ENCODE measurements at places on chromosomes 7 and 10.
A peak's percentile ranks its signal among the peaks of the same experiment; 100 is the strongest.

DNA sequence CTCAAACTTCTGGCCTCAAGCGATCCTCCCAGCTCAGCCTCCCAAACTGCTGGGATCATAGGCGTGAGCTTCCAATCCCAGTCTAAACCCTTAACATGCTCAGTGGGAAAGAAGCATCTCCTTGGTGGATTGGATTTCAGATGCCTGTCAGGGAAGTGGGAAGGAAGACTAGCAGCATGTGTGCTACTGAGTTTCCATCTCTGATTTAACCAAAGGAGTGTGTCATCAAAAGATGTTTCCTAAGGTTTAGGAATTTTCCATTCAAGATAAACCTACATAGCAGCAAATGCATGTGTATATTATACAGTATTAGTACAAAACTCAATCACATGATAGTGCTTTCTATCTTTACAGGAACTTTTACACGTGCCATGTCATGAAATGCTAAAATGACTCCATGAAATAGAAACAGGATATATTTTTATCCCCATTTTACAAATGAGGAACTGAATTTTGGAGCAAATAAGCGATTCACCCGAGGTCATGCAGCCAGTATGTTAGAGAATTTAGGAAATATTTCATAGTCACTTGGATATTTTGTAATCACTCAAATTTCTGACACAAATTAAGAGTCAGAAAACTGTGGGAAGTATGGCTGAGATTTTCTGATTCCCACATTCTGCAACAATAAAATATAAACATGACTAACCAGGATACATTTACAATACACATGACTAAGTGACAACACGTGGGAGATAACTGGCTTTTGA, 11.4 kb upstream of the TMEM26 start:
- DNase-seq, result no peak

- no peak for DNase-seq
Measured at GRCh38 chr10:110700947-110701616, 56.9 kb downstream of the RBM20 start.

- DNase-seq, result no peak
Measured at GRCh38 chr10:92418221-92418620, 127.3 kb downstream of the MARCHF5 start.

DNA sequence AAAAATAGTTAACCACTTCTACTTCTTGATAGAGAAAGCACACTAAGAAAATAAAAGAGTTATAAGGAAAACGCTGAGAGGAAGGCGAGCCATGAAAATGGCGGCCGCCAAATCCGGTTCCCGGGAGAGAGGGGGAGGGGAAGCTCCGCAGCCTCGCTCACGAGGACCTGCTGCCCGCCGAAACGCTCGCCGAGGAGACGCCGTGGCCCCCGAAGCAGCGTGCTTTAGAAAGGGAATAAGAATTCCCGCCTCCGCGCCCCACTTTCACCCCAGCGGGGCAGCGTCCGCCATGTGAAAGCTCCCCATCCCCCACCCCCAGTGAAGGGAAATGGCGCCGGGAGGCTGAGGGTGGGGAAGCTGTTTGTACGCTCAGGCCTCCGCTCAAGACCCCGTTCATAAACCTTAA, 505 bp downstream of the HNRNPA2B1 start:
- DNase-seq, result peak; percentile 51

- DNase-seq, result peak; percentile 74
Measured at GRCh38 chr7:101814081-101814990, 3.1 kb upstream of the CUX1 start.

GRCh38 chr7:13850185-13850752, 139.2 kb downstream of the ETV1 start:
- DNase-seq, result no peak

DNA sequence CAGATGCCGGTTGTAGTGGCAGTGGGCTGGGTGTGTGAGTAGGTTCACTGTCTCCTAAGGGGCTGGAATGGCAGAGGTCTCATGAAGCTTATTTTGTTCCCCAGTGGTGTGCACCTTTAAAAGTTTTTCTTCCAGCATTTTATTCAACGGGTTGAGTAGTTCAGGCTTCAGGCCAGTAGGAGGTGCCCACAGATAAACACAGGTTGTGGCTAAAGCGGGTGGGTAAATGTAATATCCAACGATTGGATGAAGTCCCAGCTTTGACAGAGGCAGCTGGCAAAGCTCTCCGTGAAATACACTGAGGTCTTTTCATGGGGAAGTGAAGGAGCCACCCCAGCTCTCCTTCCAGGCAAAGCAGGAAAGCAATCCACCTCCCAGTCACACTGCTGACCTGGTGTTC, 339.8 kb upstream of the LRRTM3 start:
- DNase-seq, result no peak

DNA sequence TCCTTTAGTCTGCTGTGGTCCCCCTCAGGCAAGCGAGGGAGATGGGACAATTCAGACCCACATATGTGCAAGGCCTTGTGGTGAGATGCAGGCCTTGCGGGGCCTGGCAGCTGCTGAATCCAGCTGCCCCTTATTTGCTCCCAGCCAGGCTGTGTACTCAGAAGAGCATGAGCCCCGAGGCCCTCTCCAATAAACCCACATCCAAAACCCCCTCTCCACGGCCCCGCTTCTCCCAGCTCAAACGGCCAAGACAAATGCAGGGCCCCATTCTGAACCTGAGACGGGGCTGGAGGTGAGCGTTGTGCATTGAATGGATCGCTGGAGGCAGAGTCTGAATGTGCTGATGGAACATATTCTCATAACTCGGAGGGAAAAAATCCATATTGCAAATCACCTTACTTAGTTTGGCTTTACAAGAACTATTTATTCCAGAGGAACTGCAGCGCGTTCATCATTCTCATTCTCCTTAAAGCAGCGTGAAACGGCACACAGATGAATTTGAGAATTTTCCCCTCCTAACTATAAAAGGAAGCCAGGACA, 169.2 kb upstream of the LYZL2 start:
- no peak for DNase-seq

GRCh38 chr7:28531291-28531690, 119.0 kb downstream of the CREB5 start:
- no peak for DNase-seq

DNA sequence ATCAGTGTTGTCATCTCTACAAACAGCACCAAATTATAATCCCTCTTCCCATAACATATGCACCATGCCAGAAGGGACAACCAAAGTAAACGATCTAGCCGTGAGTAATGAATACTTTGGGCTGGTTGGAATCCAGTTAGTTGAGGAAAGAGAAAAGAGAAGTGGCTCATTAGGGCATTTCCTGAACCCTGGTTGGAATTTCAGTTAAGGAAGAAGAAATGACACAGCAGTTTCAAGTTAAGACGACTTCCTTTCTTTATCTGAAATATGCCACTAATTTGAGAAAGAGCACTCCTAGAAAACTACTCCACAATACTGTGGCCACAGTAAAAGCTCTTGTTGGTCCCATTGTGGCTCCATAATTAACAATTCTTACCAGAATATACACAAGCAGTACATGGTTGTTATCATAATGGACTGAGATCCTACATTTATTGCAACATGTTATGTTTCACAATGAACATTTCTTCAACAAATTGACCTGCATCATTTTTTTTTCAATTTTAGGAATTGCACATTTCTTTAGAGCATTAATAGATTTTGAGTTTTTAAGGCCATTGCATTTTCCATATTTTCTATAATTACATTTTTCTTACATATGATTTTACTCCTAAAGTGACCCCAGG, at the start of gene TFEC:
TSS of gene TFEC (minus strand) at position 113 of the 626 bp plus-strand sequence. CDS start 46,322 bp downstream, outside the sequence.
- DNase-seq, result peak; percentile 23

DNA sequence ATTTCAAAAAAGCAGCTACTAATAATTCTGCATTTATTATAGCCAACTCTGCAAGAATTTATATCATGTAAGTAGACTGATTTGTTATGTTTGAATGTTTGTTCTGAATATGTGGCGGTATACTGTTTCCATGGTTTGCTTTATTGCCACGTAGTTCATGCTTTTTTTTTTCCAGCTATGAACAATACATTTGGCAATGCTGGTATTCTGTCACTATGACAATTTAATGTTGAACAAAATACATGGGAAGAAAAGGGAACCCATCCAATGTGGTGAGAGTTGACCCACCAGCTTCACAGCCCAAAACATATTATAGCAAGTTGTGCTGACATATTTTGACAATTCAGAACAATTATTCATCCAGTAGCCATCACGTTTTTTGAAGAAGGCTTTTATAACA, 145.6 kb downstream of the CCDC71L start:
- no peak for DNase-seq

- DNase-seq, result no peak
Measured at GRCh38 chr7:7104971-7105370, 77.4 kb upstream of the C1GALT1 start.

GRCh38 chr7:102236102-102236501, 50.6 kb upstream of the SH2B2 start:
- no peak for DNase-seq

DNA sequence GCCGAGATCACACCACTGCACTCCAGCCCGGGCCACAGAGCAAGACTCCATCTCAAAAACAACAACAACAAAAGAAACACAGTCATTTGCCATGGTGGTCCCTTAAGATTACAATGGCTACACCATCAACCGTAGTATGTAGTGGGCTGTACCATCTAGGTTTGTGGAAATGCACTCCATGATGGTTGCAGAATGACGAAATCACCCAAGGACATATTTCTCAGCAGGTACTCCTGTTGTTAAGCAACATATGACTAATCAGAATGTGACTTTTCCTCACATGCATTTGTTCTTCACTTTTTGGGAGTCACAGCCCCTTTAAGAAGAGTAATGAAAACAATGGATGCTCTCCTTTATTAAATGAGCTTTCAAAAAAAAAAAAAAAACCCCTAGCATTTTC, 11.0 kb downstream of the SVIL start:
- no peak for DNase-seq

- DNase-seq, result no peak
Measured at GRCh38 chr10:123150986-123151736, 3.0 kb upstream of the BUB3 start.

DNA sequence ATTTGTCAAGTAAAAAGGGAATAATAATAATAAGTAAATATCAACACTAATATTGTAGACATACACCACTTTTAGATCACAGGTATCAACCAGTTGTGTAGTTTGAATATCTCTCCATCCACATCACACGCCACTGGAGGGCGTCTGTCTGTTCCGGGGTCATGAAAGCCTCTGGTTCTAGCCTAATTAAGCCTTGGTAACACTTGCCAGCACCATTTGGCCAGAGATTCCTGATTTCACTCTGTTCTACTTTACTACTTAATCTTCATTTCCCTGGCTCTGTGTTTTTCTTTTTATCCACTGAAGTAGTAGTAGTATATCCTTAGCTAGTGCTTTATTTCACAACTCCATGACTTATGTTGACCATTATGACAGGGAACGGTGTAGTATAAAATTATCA, 285.6 kb upstream of the POM121L12 start:
- DNase-seq, result peak; percentile 8

Data from NCI-H524 (cell line).